Upper lobe of left lung (tissue), 6 donors: ENCODE measurements at places on chromosomes 13 and 19. TPM values are rescaled to one million over a fixed set of nuclear protein-coding genes. Genes with fewer than 3 reads are reported as not detected.

GRCh38 chr13:46354156-46355087 lies 32.6 kb downstream of the RUBCNL start:
- no peak for DNase-seq
- no peak overlapping the region for H3K4me3 ChIP-seq
- no peaks in the 10 kb centered on the region for H3K27me3 ChIP-seq
- H3K36me3 ChIP-seq = no peaks in the 10 kb centered on the region

GRCh38 chr13:78598966-78599644 lies 4.2 kb downstream of the POU4F1 start:
- no peaks in the 10 kb centered on the region for H3K36me3 ChIP-seq
- peaks cover 43% of the 10 kb centered on the region for H3K4me1 ChIP-seq
- no peak for DNase-seq
- H3K4me3 ChIP-seq = no peak overlapping the region
- no peak overlapping the region for H3K27ac ChIP-seq
- H3K27me3 ChIP-seq = peaks cover 43% of the 10 kb centered on the region

Gene RNF17
- not detected for total RNA-seq

- no peak overlapping the region for H3K4me3 ChIP-seq
- DNase-seq = peak; percentile 45
- peak overlapping the region; percentile 96 for H3K27ac ChIP-seq
- H3K36me3 ChIP-seq = peaks cover 76% of the 10 kb centered on the region
Measured at GRCh38 chr19:44756089-44756562, 7.6 kb downstream of the BCL3 start.

- no peak for DNase-seq
- peaks cover 24% of the 10 kb centered on the region for H3K4me1 ChIP-seq
- no peaks in the 10 kb centered on the region for H3K27me3 ChIP-seq
- no peaks in the 10 kb centered on the region for H3K36me3 ChIP-seq
- H3K27ac ChIP-seq = no peak overlapping the region
Measured at GRCh38 chr13:39035799-39036198, 2.1 kb downstream of the PROSER1 start.

GRCh38 chr13:53216773-53217172 lies 188.2 kb downstream of the OLFM4 start:
- H3K4me3 ChIP-seq = no peak overlapping the region
- H3K27ac ChIP-seq = no peak overlapping the region
- DNase-seq = no peak
- no peaks in the 10 kb centered on the region for H3K27me3 ChIP-seq
- H3K4me1 ChIP-seq = no peaks in the 10 kb centered on the region

Gene GPR18
- total RNA-seq = not detected

Gene ZNF497
- total RNA-seq = 3.0 TPM

- no peaks in the 10 kb centered on the region for H3K36me3 ChIP-seq
- H3K4me1 ChIP-seq = no peaks in the 10 kb centered on the region
- H3K27me3 ChIP-seq = no peaks in the 10 kb centered on the region
- no peak overlapping the region for H3K27ac ChIP-seq
- DNase-seq = no peak
- H3K4me3 ChIP-seq = no peak overlapping the region
Measured at GRCh38 chr13:40505196-40505595, 161.2 kb downstream of the FOXO1 start.

- no peak overlapping the region for H3K4me3 ChIP-seq
- H3K27ac ChIP-seq = no peak overlapping the region
- no peaks in the 10 kb centered on the region for H3K36me3 ChIP-seq
- no peaks in the 10 kb centered on the region for H3K27me3 ChIP-seq
- no peak for DNase-seq
Measured at GRCh38 chr13:79290595-79291244, 115.3 kb downstream of the RBM26 start.
